ENCODE measurements at places on chromosomes 4 and X. TPM values are rescaled to one million over a fixed set of nuclear protein-coding genes. Genes with fewer than 3 reads are reported as not detected.

Gene DMD
- 7.6 TPM for total RNA-seq

Gene GIMD1
- total RNA-seq, result not detected

Gene GJB1
- not detected for total RNA-seq

Gene APLN
- total RNA-seq, result 0.16 TPM

Gene CXCL3
- total RNA-seq, result 3.6 TPM

Gene CXCL10
- not detected for total RNA-seq

Gene ADH5
- total RNA-seq, result 227 TPM

Gene UVSSA
- 11.8 TPM for total RNA-seq

Gene CD40LG
- total RNA-seq, result not detected

Gene SLC25A14
- total RNA-seq, result 8.3 TPM

Gene IL1RAPL1
- 0.23 TPM for total RNA-seq

Gene IGSF1
- 19.5 TPM for total RNA-seq

Gene PRKG2
- 3.0 TPM for total RNA-seq

Gene GAGE13
- not detected for total RNA-seq

Gene RXFP1
- 0.63 TPM for total RNA-seq

Gene TXK
- 0.50 TPM for total RNA-seq

Gene PPP4R3C
- total RNA-seq, result not detected

Gene ADGRG4
- not detected for total RNA-seq

Gene SULT1E1
- total RNA-seq, result 0.12 TPM

Gene PLXNA3
- total RNA-seq, result 5.4 TPM

Gene SPANXB1
- total RNA-seq, result not detected

Gene TEX13C
- 0.07 TPM for total RNA-seq

Gene F8A3
- total RNA-seq, result 0.87 TPM

Gene FAM236D
- total RNA-seq, result not detected

Gene MAP9
- 17.8 TPM for total RNA-seq

Gene WDR19
- 23.7 TPM for total RNA-seq

Gene TSPAN7
- total RNA-seq, result 7.2 TPM

Gene CCDC149
- 6.4 TPM for total RNA-seq

Gene NKX6-1
- 0.07 TPM for total RNA-seq

Gene CXCL6
- 9.5 TPM for total RNA-seq

Gene ARSH
- total RNA-seq, result not detected

Gene SLIT2
- total RNA-seq, result 5.6 TPM

All from GM23338 (cell line).